SHP77 (cell line): ENCODE measurements at places on chromosomes 2 and 18.

GRCh38 chr2:235868645-235869044 is 299.5 kb downstream of the GBX2 start:
- DNase-seq = no peak

DNA sequence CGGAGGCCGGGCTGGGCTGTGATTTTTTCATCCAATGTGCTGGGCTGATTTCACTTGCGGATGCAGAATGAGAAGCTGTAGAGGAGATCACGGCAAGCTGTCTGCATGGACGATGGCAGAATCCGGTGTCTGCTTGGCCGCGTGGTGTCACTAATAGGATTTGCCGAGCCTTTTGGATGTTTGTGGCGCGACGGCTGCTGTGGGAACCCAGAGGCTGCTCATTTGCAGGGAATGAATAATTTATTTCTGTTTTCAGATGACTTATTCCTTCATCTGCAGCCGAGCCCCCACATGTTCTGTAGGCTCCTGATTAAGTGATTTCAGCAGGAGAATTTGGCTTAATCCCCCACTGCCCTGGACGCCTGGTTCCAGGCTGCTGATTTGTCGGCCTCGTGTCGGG is 62.6 kb downstream of the ODC1 start:
- no peak for DNase-seq

DNA sequence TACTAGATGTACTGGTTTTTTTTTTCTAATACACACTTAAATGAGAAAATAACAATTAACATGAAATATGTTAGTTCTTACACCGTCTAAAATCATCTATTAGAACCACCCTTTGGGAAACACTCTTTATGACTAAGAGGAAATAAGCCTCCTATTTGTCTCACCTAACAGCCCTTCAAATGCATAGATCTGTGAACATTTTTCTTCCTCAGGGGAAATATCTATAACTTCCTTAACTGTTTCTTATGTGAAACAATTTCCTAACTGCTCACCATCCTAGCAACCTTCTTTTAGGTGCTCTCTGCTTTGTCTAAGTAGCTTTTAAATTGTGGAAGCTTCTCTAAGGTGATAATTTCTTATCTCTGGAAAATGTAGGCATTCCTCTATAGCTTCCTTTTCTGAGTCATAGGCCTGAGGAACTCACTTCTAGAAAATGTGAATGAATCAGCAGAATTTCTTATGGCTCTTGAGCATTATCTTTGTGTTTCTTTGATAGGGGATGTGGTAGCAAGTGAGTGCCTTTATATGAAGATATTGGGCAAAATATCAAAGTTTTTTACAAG is 56.1 kb downstream of the CNTNAP5 start:
- DNase-seq = no peak

DNA sequence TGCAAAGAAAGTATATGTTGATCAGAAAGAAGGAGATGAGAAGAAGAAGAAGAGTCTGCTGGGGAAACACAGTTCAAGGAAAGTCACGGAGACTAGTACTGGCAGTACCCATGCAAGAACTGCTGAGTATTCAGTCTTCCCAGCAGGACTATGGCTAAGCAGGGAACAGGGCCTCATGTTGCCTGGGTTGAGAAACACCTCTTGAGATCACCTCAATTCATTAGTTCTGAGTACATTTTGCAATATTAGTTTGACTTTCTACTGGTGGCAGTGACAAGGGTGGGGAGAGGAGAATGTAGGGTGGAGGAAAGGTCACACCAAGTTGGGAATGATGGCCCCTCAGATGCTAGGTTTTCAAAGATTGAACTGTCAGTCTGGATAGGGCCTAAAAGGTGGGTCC is 50.5 kb downstream of the MRPL33 start:
- no peak for DNase-seq

- no peak for DNase-seq
Measured at GRCh38 chr2:29074411-29074810, at the start of gene PCARE. TSS of gene PCARE (minus strand) at chr2:29074523. CDS start at chr2:29074261, 262 bp downstream.

DNA sequence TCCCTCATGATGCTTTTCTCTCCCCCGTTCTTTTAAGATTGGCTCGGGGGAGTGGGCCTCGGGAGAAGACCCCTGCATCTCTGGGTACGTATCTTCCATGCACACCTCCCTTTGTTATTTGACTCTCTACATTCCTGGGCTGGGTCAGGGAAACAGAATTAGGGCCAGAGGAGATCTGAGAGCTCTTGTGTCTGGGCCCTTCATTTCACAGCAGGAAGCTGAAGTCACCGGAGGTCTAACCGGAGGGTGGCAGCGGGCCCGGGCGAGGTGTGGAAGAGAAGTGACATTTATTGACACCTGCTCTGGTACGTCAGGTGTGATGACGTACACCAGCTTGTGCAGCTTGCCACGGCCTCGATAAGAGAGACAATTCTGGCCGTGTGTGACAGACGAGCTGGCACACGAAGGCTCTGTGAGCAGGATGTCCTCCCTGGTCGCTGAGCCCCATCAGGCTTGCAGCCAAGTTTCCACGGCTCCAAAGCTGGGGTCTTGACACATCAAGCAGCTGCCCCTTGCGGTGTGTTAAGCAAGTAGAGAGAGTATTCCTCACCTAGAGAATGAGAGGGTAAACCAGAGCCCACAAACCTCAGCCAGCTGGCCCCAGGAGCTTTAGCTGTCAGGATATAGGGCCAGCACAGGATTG is 30.4 kb downstream of the TOGARAM2 start:
- DNase-seq = peak; percentile 75

GRCh38 chr2:73269686-73270465 is 14.4 kb downstream of the FBXO41 start:
- DNase-seq = peak; percentile 42

DNA sequence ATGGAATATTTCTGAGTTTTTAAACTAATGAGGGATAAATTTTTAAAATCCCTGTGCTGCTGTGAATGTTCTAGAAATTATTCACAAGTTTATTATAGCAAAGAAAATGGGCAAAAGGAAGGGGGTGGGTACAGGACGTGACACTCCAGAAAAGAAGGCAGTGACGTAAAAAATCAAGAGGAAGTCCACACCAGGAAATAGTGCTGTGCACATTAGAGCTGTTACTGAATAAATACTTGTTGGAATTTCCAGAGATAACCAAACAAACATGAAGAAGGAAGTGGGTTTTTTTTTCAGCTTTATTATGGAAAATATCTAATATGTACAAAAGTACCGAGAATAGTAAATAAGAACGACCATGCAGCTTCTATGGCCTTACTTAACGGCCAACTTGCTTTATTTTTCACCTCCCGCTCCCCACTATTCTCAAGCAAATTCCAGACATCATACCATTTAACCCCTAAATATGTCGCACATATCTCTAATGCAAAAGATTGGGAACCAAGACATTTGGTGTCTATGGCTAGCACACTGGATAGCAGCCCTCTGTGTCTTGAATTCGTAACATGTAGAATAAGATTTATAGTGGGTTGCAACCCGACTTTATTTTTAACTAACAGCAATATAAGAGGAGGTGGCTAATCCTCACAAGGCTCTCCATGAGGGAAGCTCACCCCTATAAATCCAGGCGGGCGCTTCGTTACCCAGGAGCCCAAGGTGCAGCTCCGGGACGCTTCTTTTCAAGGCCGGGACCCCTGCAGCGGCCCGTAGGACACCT is 580 bp upstream of the NDUFV2 start:
- peak; percentile 29 for DNase-seq

- no peak for DNase-seq
Measured at GRCh38 chr2:67671464-67672450, 274.6 kb downstream of the ETAA1 start.

DNA sequence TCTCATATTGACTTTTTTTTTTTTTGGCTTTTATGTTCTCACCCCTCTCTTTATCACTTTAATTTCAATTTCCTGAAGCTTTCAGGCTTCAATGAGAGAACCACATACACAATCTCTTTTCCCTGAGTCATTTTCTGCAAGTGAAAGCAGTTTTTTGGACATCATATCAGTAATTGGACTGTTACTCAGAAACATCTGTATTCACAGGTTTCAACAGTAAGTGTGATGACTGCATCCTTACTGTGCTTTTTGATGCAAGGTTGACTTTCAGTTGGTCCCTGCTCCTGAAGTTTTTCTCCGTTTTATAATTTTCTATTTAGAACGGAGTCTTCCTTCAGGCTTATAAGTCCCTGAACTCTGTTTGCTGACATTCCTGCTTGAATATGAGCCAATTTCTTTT is 70.5 kb upstream of the CCBE1 start:
- DNase-seq = no peak

DNA sequence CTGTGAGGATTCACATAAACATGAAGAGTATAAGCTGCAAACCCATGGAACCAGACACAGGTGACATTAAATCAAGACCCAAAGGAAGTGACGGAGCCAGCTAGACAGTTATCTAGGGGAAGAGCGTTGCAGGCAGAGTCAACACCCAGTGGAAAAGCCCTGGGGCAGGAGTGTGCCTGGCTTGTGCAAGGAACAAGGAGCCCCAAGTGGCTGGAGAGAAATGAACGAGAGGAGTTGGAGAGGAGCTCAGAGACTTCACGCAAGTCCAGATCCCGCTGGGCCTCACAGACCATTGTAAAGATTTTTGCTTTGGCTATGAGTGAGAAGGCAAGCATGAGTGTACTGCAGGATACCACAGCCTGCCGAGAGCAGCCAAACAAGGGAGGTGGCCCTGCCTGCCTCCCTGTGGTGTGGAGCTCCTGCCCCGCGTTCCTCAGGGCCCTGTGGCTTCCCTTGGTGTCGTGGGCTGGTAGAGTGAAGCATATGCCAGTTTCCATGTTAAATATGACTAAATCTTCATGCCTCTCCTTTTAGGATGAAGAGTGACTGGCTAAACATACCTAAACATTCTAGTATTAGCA is 88.2 kb downstream of the SP3 start:
- DNase-seq = no peak

DNA sequence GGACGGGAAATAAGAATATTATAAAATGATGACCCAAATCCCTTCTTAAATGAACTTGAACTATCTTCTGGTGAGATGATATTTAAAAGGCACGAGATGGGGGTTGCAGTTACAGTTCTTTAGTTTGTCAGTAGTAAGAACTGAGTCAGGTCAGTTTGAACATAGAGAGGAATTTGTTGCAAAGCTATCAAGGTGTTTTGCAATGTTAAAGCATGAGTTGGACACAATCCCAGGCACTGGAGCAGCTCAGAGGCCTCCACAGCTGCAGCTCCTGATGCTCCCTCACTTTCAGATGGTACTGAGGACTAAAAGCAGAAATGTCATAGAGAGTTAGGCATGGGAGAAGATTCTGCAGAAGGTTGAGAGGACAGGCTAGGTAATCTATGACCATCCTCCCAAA is 236.0 kb downstream of the BCL2 start:
- DNase-seq = no peak

GRCh38 chr18:63909870-63910269 is 2.1 kb downstream of the SERPINB10 start:
- no peak for DNase-seq

- DNase-seq = no peak
Measured at GRCh38 chr2:37783545-37783944, 112.1 kb upstream of the CDC42EP3 start.

DNA sequence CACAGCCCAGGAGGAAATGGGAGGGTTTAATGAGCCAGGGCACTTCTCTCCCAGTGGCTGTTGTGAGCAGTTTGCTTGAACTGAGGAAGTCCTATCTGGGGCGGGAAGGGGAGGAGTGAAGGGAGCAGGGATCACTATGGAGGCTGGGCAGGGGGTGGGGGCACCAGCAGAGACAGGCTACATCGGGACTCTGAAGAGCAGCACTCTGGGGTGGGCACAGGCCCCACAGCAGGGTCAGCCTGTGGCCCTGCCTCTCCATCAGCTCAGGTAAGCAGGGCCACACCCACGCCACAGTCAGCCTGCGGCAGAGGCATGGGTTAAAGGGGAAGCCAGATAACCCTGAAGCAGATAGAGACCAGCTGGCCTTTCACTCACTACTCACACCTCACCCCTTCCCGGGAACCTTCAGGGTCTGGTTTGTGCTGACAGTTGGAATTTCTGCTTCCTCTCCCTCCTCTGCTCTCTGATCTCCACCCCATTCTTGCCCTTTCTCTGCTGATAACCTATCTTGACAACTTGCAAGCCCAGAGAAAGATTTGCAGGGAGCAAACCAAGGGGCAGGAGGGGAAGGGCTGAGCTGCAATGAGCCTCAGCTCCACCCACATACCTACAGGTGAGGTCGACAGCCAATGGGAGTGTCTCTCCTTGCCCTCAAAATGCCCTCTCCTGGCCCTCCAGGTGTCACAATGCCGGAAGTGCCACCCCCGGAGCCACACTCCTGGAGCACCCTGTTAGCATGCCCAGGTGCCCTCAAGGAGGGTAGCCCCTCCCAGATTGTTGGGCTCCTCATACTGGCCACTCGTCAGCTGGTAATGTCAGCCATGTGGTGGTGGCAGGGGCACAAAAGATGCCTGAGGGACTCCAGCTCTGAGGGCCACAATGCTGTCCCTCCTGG is 3.7 kb downstream of the SIGLEC15 start:
- no peak for DNase-seq

DNA sequence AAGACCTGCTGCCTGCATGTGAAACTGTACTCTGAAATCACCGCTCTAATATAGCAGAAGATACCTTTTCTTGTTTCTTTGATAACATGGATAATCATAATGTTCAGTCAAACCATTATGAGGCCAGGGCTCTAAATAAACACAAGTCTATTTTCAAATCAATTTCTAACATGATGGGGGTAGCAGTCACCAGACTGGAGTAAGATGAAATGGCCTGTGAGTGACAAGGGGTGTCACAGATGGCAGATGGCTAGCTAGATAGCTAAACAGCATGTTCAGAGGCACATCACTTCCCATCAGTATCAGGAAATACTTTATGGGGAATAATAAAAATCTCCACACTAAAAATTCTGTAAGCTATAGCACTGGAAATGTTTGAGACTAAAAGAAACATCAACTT is 14.0 kb downstream of the MBD2 start:
- no peak for DNase-seq

DNA sequence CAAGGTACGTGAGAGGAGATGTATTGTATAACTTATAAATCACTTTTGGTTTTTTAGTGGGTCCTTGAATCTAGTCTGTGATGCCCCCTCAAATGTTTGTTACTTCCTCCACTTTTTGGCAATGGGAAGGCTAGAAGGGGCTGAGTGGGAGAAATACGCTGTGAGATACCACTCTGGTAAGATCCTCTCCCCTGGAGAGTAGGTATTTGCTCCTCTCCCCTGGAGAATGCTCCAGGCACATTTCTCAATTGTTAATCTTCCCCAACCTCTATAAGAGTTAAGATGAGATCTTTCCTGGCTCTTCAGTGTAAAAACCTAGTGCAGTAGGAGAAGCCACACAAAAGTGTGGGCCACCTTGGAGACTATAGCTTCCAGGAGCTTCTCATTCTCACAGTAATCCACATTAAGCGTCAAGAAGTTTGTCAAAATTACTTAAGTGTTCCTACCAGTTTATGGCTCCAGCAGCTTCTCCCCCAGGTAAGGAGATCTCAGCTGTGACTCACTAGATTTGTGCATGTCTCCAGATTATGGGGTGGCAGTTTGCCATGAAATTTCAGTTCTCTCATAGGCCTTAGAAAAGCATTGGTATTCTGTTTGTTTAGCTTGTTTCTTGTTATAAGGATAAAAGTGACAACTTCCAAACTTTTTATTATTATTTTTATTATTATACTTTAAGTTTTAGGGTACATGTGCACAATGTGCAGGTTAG is 182.6 kb downstream of the FSIP2 start:
- no peak for DNase-seq

- no peak for DNase-seq
Measured at GRCh38 chr2:235105821-235106359, 154.1 kb downstream of the SH3BP4 start.

- no peak for DNase-seq
Measured at GRCh38 chr2:179021258-179021657, 28.7 kb downstream of the CCDC141 start.
